LoVo (cell line): ENCODE measurements at places on chromosomes 4 and X.

DNA sequence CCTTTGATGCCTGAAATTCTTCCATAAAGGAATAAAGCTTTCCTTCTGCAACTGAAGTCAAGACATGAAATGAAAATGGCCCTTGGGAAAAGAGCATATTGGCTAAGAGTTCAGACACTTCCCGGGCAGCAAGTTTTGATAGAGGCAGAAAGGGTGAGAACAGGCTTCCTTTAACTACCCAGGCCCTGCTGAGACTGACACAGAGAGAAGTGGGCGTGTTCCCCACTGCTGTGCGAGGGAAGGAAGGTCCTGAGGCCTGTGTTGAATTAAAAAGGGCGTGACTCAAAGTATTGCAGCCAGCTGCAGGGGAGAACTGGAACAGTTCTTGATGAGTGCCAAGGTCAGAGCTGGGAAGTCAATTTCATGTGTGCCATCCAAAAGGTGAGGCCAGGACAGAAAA lies 33.9 kb upstream of the ADGRG2 start:
- DNase-seq: no peak

DNA sequence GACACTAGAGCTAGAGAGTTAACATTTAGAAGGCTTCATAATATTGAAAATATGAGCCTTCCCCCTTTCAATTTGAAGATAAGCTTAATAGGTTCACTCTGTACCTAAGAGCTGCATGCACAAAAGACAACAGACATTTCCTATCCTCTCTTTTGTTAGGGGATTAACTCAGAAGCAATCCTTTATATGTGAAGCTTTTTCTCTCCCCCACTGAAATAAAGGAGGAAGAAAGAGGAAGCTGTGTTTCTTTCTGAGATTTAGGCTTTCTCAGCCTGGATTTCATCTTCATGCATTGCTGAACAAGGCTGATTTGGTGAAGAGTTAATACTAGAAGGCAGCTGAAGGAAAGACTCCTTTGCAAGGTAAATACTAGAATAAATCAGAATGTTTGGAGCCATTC lies 21.0 kb upstream of the CABS1 start:
- no peak for DNase-seq

DNA sequence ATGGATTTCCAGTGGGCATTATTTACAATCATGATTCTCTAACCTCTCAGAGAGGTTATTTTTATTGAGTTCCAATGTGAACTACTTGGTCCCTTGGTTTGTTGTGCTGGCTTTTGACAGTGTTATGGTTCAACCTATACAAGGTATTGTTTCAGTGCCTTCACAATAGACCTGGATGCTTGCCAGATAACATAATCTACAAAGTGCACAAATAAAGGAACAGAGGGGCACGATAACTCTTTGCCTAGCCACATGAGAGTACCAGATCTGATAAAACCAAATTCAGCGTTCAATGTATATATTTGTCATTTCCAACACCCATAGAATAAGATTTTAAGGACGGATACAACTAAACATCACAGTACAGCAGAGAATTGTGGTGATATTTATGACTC lies 120.8 kb downstream of the RASL11B start:
- DNase-seq: no peak

DNA sequence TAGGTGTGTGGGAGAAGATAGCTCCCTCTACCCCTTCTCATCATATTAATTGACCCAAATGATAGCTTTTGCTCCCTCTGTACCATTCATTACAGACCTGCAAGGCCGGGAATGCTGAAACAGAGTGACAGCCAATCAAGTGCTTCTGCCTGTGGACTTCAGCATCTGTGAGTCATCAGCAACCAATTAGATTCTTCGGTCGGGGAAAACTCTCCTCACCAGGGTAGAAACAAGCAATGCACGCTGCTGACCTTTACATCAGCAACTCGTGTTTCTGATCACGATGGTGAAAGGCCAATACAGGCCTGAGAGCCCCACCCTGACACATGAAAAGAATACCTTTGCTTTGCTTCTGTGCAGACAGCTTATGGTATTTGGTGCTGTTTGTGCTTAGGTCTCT lies 347.2 kb upstream of the DDX53 start:
- peak; percentile 1 for DNase-seq

DNA sequence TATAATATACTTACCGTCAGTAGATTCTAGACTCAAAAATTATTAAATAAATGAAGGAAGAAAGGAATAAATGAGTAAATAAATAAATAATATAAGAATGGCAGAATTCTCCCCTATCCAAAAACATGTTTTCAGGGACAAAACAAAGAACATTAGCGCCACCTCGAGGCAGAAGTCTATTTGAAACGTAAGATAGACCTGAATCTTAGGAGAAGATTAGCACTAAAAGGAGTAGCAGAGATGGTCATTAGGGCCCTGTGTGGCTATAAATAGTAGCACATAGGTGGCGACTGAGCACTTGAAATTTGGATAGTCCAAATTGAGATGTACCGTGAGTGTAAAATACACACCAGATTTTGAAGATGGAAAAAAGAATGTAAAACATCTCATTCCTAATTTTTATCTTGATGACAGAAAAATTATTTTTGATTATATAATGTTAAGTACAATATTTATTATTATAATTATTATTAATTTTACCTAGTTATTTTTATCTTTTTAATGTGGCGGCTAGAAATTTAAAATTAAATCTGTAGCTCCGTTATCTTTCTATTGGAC lies 24.3 kb upstream of the SRD5A3 start:
- peak; percentile 68 for DNase-seq

- DNase-seq: no peak
Observed at GRCh38 chrX:3779546-3779945, 66.1 kb upstream of the PRKX start.

DNA sequence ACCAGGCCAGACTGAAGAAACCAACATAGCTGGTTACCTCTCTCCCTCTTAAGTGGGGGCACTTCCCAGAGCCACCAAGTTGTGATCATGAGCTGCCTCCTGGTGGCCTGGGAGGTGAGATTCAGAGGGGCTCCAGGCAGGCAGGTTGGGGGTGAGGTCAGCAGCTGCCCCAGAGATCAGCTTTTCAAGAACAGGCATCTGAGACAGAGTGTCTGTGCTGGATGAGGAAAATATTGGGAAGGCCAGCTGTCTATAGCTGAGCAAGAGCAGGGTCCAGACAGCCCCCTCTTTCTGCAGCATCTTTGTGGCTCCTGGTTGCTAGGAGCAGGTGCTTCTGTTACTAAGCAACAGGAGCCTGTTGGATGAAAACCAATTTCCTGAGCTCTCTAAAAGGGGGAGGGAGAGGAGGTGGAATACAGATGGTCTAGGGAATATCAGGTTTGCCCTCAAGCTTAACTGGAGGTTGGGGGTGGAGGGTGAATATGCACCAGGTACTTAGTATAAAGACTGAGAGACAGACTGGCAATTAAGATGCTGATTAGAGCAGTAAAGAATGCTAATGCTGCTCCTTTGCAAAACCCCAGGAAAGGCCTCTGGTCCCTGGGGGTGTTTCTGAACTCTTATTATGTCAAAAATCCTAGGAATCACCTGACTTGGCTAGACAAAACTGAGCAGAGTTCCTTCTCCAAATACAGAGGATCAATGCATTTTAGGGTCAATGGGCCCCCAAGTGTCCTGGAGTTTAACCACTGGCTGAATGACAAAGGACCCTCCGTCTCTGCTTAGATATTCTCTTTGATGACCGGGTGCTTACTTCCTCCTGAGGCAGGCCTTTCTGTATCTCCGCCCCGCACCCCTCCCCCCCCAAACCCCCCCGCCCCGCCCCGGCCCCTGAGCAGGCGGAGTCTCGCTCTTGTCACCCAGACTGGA lies 21.4 kb downstream of the ZCCHC13 start:
- DNase-seq: no peak

- DNase-seq: no peak
Observed at GRCh38 chr4:6009452-6009851, 8.8 kb downstream of the C4orf50 start.

DNA sequence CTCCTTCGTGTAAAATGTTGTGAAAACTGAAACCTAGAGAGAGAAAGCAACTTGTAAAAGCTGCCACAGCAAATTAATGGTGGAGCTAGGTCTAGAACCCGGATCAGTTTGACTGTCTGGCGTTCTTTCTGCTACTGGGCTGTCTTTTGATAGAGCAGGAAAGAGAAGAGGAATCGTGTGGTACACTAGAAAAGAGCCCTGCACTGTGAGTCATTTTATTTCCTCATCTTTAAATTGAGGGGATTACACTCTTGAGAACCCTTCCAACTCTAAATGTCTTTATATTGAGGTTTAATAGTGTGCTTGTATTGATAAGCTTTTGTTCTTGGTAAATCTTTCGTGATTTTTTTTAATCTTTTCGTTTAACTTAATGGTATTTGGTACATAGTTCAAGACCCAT lies 4.3 kb downstream of the WDR44 start:
- no peak for DNase-seq

GRCh38 chr4:176001151-176002006 lies 64.3 kb upstream of the WDR17 start:
- DNase-seq: no peak

- no peak for DNase-seq
Observed at GRCh38 chr4:124230268-124230667, 482.3 kb downstream of the ANKRD50 start.

DNA sequence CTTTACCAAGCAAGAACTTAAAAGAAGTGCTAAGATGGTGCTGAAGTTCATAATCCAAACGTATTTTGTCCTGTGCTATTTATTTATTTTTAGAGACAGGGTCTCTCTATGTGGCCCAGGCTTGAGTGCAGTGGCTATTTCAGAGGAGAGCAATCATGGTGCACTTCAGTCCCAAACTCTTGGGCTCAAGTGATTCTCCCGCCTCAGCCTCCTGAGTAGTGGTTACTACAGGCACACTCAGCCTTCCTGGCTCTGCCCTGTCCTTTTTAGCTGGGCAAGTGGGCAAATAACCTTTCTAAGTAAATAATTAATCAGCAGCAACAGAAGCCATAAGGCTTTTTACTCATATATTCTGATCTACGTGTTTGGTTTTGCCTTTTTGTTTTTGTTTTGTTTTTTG lies 2.6 kb downstream of the NSD2 start:
- DNase-seq: no peak

DNA sequence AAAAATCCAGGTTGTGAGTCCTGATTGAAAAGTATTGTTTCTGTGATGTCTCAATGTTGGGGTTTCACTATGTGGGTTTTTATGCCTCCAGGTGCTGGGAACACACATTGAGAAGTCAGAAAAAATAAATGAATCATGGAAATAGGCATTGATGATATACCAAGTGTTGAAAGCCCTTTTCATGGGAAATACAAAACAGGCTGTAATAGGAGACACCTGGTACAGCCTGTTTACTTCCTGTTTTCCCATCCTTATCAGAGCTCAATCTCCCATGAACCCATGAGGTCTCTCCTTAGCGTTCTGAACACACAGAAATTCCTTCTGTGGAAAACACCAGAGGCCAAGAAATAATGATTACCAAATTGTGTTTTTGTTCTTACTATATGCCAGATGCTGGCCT lies 106.3 kb upstream of the BOD1L1 start:
- DNase-seq: no peak
